ENCODE measurements at places on chromosomes 7 and 10.

DNA sequence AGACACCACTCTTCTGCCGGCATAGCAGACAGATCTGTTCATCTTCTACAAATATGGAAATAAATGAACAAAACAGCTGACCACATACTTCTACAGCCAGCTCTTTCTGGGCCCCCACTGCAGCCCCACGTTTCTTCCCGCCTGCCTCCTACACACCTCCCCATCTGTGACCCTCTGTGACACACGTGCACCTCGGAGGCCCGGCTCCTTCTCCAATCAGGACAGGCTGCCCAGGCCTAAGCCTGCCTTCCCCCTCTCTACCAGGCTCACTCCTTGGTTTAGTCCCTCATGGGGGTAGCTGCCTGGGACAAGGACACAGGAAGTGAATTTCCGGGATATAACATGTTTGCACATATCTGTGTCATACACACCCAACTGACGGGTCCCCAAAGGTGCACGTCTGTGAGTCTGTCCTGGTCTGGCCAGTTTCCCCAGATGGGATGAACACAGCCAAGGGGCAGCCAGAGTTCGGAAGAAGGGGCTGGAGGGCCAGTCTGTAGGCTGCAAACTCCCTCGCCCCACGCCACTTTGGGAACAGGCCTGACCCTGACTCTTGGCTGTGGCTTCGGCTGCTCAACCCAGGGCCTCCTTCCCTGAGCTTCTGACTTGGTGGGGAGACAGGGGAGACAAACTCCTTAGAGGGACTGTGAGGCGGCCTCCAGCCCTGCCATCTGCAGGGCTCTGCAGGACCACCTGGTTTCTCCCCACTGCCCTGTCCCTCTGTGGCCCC is 30.3 kb downstream of the PITRM1 start:
- no peak for DNase-seq

- no peak for DNase-seq
These were observed 1.8 kb downstream of the CPXM2 start for GRCh38 chr10:123889821-123890220.

DNA sequence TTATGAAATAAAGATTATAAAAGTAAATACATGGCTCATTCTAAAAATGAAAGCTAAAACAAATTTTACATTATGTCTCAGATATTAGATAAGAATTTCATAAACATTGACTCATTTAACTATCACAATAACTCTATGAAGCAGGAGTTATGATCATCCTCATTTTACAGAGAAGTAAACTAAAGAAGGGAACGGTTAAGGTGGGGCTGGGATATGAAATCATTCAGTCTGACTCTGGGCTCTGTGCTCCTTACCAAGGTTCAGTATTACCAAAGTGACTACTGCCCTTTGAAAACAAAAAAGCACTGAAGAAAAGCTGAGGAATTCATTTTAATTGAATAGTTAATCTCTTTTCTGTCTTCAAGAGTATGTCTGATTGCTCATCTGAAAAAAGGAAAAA is 22.1 kb upstream of the CUBN start:
- DNase-seq, result no peak

GRCh38 chr7:94642838-94643653 is 12.9 kb downstream of the SGCE start:
- DNase-seq, result no peak

DNA sequence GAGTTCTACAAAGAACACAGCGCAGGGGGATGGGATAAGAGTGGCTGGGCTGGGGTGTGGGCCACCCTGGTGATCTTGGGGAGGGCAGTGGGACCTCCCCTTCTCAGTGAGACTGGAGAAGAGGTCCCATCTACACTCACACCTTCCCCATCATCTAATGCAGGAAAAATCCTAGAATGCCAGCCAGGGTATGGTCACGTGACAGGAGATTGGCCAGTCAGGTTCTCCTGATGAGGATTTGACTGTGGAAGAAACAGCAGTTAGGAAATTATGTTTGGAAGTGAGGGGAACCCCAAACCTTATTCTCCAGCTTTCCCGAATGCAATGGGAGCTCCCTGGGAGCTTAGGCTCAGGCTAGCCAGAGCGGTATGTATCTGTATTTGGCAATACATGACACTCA is 158.8 kb upstream of the GRB10 start:
- DNase-seq, result no peak

DNA sequence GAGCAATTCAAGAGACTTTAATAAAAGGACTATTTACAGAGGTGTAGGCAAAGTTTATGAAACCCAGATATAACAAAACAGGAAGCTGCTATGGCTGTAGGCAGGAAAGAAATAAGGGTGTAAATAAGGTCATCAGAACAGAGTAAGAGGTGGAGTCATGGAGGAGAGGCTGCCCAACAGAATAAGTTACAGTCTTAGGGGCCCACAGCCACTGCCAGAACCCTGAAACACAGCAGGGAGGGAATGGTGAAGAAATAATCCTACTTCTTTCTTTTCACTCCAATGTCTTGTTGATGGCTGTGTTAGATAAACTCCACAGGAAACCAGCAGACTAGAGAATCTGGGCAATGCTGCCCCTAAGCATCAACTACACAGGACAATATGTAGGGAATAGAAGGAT is 155.8 kb upstream of the TAC1 start:
- DNase-seq, result no peak

GRCh38 chr10:63665670-63666134 is 144.5 kb downstream of the REEP3 start:
- no peak for DNase-seq

- DNase-seq, result no peak
These were observed 25.2 kb downstream of the ZNF775 start for GRCh38 chr7:150404172-150404804.

DNA sequence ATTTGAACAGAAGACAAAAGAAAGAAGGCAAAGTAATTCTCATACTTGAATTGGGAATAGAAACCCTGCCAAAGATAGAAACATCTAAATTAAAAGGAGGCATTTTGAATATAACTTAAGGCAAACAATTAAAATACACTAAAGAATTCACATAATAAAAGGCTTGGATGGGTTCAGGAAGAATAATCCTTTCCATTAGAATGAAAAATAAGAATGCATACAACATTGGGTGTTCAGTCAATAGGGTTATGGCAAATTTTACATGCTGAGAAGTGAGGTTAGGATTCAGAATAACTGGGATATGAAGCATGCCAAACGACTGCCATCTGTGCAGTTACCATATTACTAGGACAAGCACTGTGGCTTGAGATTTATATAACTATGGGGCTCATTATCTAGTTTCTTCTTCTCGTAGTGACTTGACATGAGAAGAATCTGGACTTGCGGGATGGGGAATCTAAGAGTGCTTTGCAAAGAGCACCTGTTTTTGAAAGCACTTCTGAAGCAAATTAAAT is 326.5 kb downstream of the THSD7A start:
- DNase-seq, result no peak

- DNase-seq, result no peak
These were observed 30.8 kb downstream of the SH2B2 start for GRCh38 chr7:102317231-102318059.

DNA sequence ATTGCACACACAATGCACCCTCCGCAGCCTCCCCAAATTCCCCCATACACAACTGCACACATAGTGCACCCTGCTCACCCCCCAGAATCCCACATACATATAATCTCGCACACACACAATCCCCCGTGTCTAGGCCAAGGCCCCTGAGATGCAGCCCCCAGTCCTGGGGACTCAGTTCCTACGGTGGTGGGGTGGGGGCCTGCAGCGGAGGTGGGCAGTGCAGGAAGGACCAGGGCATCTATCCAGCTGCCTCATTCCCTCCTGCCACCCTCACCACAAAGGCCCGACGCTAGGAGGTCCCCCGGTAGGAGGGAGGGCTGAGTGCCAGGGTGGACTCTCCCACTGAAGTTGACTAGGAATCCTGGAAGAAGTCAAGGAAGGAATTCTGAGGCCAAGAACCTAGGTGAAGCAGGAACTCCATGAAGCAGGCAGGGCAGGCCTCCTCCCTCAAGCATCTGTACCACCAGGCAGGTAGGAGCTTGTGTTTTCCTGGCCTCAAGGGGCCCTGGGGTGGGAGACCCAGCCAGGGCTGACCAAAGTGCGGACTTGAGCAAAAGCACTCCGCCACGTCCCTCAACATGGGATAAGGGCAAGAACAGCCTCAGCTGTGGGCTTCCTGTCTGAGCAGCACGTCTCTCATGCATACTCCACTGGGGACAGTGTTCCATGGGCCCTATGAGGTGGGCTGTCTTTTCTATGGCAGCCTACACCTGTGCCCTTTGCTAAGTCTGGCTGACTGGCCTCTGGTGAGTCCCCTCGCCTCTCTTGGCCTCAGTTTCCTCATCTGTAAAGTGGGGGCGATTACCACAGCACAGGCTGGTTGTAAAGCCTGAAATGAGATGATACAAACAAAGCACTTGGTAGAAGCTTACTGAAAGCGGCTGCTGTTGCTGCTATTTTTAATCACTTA is 145.7 kb downstream of the MAPK8 start:
- no peak for DNase-seq

DNA sequence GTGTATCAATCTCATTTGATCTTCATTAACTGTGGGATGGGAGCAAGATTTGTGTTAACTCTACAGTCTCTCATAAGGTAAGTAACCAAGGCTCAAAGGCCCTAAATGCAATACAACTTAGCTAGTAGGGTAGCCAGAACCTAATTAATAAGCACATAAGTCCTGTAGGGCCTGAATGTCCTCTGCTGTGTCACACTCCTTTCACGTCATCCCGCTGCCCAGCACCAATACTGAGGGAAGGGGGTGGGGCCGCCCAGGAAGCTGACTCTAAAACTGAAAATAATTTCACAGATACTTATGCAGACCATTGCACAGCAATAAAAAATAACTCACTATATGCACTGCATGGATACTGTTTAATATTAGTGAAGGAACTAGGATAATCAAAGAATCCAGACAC is 13.7 kb downstream of the CCDC6 start:
- DNase-seq, result no peak

DNA sequence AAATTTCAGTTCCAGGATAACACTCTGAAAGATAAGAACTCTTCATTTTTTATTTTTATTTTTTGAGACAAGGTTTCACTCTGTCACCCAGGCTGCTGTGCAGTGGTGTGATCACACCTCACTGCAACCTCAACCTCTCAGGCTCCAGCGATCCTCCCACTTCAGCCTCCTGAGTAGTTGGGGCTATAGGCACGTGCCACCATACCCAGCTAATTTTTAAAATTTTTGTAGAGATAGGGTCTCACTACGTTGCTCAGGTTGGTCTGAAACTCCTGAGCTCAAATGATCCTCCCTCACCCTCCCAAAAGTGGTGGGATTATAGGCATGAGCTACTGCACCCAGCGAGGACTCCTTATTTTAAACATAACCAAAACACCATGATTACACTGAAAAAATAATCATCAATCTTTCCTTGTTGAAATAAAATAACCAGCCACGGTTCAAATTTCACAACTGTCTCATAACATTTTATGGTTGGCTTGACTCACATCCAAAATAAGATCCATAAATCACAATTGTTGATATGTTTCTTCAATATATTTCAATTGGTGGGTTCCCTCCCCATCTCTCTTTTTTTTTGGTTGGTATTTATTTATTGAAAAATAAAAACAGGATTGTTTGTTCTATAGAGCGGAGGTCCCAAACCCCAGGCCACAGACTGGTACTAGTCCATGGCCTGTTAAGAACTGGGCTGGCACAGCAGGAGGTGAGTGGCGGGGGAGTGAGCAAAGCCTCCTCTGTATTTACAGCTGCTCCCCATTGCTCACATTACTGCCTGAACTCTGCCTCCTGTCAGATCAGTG is 60.1 kb upstream of the FAM171A1 start:
- DNase-seq, result no peak

GRCh38 chr10:112985690-112986543 is 35.9 kb downstream of the TCF7L2 start:
- no peak for DNase-seq

GRCh38 chr7:120794106-120794729 is 63.7 kb downstream of the TSPAN12 start:
- no peak for DNase-seq

DNA sequence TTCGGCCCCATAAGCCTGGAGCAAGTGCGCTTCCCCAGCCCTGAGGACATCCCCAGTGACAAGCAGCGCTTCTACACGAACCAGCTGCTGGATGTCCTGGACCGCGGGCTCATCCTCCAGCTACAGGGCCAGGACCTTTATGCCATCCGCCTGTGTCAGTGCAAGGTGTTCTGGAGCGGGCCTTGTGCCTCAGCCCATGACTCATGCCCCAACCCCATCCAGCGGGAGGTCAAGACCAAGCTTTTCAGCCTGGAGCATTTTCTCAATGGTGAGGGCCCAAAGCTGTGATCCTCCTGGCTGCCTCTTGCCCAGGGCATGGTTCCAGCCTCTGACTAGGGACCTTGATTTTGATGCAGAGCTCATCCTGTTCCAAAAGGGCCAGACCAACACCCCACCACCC is 10.1 kb downstream of the IRF5 start:
- DNase-seq, result no peak

Data from activated naive CD4-positive, alpha-beta T cell (primary cell).